Breast epithelium (tissue), 4 donors: ENCODE measurements at places on chromosomes 3 and 15.

DNA sequence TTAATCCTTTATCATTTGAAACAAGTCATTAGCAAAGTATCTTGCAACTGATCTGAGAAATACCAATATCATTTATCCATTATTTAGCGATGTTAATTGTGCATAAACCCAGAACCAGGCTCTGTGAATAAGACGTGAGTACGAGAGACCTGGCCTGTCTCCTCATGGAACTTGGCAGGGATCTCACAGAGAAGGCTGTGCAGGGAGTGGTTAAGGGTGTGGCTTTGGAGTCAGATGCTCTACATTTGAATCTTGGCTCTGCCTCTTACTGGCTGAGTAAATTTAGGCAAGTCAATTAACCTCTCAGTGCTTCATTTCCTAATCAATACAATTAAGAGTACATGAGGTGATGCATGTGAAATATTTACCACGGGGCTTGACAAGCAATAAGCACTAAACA, 39.9 kb upstream of the TBL1XR1 start:
- DNase-seq: no peak

DNA sequence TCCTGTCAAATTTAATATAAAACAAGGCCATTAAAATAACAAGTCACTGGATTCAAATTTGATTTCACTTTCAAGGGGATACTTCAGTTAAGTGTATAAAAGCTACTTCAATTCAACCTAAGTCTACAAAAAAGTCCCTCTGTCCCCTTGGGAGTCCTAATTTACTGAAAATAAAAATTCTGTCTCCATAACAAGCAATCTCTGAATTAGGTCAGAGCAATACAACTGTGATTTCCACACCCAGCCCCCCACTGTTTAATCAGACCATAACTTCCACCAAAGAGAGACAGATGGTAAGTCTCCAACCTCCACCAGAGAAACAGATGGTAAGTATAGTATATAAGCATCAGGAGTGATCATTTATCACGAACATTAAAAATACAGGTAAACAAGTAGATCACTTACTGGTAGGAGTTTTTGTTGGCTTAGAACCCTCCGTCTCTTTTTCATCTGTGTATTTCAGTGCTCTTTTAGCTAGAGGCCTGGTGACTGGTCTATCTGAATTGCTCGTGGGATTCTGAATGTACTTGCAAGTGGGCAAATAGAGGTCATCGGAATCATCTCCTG, 12.1 kb downstream of the SGO1 start:
- DNase-seq: no peak

- DNase-seq: no peak
These were observed 120.8 kb downstream of the FEZF2 start for GRCh38 chr3:62252438-62253157.

- DNase-seq: no peak
These were observed 30.9 kb downstream of the CDC25A start for GRCh38 chr3:48157202-48157840.

- no peak for DNase-seq
These were observed 101.5 kb downstream of the MYRIP start for GRCh38 chr3:39910826-39911464.

DNA sequence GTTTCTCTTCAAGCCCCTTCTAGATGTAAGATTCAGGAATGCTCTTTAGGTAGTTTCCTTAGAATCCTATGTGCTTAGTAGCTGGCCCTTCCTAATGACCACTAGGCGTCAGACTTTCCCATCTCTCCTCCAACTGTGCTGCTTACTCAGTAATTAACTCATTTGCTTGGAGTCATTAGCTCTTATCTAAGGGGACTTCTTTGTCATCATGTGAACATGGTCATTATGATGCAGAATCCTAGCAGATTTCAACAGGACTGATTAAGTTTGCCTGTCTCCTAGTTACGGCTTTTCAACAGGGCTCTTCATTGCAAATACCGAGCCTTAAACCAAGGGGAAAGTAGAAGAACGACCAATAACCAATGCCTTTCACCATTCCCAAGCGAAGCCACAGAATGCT, 46.4 kb downstream of the GJD2 start:
- DNase-seq: no peak

GRCh38 chr15:87628311-87628710, 628.2 kb downstream of the NTRK3 start:
- no peak for DNase-seq

GRCh38 chr15:61031532-61031931, 197.6 kb downstream of the RORA start:
- DNase-seq: no peak
